Mammary epithelial cell (primary cell): ENCODE measurements at places on chromosomes 16 and 17. TPM values are rescaled to one million over a fixed set of nuclear protein-coding genes. Genes with fewer than 3 reads are reported as not detected.

Gene AURKB
- 22.1 and 59.3 TPM in 2 replicates for total RNA-seq

Gene KRTAP2-3
- total RNA-seq: 5.3 and 27.5 TPM in 2 replicates

Gene G6PC1
- total RNA-seq: not detected in 2 replicates

Gene LPO
- total RNA-seq: not detected

Gene NAA38
- 67.9 and 81.5 TPM in 2 replicates for total RNA-seq

Gene SLC5A11
- not detected in 2 replicates for total RNA-seq

Gene CCL22
- 0.17 TPM for total RNA-seq

Gene HOXB6
- under 0.01 TPM for total RNA-seq

Gene GRAPL
- total RNA-seq: not detected in 2 replicates

Gene CHST5
- 0.21 and 0.24 TPM in 2 replicates for total RNA-seq

Gene PRSS8
- total RNA-seq: 69.4 and 82.8 TPM in 2 replicates

Gene PPY
- total RNA-seq: not detected in 2 replicates

Gene ABCA10
- 2.0 and 2.1 TPM in 2 replicates for total RNA-seq

Gene AANAT
- not detected for total RNA-seq
